IPS DF 19.7 (cell line): ENCODE measurements at places on chromosomes 2 and 18.

GRCh38 chr2:231134910-231135655 lies 10.2 kb upstream of the HTR2B start:
- no peak for DNase-seq

GRCh38 chr2:204824751-204825453 lies 279.6 kb downstream of the PARD3B start:
- DNase-seq = no peak

- DNase-seq = no peak
These were observed 63.7 kb upstream of the ITGA4 start for GRCh38 chr2:181393472-181393871.

- no peak for DNase-seq
These were observed 1.8 kb downstream of the SP3 start for GRCh38 chr2:173963323-173963816.

DNA sequence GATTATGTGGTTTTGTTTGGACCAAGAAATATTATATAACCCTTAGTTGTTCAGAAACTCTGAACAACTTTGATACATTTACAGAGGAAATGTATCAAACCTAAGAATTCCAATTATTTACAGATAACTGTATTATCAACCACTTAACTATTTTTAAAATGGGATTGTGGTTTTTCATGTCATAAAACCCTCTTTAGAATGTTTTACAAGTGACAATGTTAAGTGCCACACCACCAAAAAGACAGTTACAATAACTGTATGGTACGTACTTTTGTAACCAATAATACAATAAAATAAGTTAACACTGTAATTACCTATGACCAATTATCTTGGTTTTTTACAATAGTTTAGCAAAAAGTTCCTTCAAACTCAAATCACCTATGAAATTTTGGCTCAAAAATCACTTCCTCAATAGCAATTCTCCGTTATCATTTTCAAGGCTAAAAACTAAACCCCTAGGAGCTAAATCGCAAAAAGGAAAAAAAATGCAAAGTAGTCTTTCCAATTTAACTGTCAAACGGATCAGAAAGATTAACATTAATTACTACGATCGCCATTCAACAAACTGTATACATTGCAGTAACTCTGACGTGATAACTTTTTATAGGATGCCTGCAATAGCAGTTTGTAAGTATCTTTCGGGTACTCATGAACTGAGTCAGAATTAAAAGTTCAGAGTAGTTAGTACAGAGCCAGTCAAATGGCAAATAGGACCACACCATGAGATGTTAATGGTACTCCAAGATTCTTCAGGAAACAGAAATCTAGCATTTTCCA lies 1.5 kb downstream of the ROCK1 start:
- no peak for DNase-seq

DNA sequence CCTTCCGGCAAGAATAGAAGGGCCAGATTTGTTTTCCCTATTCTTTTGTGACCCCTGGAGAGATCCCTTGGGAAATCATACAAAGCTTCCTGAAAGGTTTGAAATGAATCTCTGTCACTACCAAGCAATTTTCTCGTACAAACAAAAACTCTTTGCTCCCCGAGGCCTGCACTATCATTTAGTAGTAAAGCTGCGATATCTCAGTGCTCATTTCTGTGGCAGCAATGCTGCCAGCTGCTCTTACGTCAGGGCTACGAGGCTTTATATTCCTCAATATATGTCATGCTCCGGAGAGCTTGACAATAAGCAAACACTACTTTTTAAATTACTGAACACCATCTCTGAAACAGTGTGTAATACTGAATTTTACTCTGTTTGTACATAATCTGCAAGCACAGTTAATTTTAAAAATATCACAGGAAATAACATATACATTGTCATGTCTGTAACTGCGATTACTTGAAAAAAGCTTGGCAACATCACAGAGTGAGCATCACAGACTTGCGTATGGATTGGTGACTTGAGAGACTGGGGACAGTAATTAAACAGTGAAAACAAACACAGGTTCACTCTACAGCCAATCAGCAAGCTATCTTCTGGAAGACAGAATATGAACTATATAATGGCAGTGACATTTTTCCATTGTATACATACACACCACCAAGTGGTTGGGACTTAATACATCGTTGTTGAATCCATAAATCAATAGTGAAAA lies 403.3 kb upstream of the NETO1 start:
- DNase-seq = no peak

DNA sequence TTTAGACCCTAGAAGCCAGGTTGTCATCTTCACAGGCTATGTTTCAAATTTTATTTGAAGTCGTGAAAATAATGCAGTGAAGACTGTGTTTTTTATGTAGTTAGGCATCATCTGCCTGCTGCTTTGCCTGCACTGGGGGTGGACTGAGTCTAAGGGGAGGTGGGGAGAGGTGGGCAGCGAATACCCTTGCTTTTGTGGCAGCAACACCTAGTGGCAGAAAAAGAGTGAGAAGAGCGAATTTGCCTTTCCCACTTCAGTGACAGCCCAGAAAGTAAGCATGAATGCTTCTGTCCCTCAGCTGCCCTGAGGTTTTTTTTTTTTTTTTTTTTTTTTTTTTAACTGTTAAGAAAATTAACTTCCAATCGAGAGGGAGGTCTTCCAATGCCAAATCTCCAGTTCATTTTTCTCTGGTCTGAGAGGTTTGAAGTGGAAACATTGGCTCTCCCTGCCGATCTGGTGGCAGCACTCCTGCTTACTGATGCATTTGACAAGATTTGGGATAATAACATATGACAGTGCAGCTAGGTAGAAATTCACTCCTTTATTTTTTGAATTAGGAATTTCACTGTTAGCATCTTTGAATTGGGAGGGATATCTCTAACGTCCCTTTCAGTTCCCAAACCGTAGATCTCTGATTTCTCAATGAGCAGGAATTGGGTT lies 60.3 kb upstream of the LYPD6B start:
- DNase-seq = no peak

GRCh38 chr2:25420820-25421237 lies 79.1 kb upstream of the DNMT3A start:
- no peak for DNase-seq
